ENCODE measurements at places on chromosomes 16 and 17.

DNA sequence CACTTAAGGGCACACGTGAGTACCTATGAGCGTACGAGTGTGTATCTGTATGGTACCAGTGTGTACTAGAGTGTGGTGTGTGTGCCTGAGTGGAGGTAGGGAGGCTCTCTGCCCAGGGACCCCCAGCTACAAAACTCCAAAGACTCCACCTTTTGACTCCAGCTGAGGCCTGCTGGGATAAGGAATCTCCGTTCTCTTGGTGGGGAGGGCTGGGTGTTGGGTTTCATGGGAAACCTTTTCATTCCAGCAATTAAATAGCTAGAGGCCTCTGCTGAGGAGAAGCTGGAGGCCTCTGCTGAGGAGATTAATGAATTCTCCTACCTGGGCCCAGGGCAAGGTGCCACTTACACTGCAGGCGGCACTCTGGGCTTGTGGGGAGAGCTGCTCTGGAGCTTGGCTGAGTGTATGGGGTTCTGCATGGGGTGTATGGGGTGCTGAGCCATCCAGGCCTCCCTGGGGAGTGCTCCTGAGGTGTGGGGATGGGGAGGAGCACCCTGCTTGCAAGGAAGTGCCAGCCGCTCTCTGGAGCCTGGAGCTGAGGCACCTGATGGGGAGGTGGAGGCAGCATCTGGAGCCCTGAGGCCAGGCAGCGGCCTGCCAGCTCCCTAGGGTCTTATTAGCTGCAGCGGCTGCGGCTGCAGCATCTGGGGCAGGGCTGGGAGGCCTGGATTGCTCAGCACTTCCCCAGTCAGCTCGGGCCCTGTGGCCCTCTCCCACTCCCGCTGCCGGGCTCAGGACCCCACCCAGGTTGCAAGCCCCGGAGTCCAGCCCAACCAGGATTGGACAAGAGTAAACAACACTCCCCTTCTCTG, 4.6 kb downstream of the ANKRD13B start:
- no peak for DNase-seq

- DNase-seq: no peak
Measured at GRCh38 chr17:83149761-83150251, 70.4 kb downstream of the METRNL start.

GRCh38 chr16:73037331-73037745, 10.6 kb downstream of the ZFHX3 start:
- no peak for DNase-seq

DNA sequence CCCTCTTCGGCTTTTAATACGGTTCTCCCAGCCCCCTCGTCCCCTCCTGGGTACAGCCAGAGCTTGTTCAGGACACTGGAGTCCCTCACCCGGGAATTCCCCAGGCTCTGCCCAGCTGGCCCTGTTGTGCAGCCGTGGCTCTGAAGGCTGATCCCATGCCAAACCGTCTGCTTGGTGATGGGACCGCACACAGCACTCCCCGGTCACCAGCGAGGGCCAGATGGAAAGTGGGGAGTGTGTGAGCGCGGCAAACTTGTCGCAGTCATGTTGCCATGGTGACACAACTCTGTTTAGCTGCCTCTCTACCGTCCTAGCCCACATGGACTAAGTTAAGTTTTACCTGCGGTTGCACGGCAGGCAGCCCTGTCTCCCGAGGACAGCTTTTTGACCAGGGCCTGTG, 107.9 kb downstream of the RAP1GAP2 start:
- DNase-seq: no peak

- no peak for DNase-seq
Measured at GRCh38 chr16:84107921-84108320, 8.8 kb downstream of the MBTPS1 start.

- DNase-seq: no peak
Measured at GRCh38 chr16:79715061-79715460, 114.5 kb upstream of the MAF start.
